ENCODE measurements at places on chromosomes 3 and 15.
A peak's percentile ranks its signal among the peaks of the same experiment; 100 is the strongest.

- no peak for ATAC-seq
Measured at GRCh38 chr3:172651936-172652625, 58.8 kb downstream of the NCEH1 start.

- no peak for ATAC-seq
Measured at GRCh38 chr3:39362812-39363211, 20.4 kb upstream of the SLC25A38 start.

DNA sequence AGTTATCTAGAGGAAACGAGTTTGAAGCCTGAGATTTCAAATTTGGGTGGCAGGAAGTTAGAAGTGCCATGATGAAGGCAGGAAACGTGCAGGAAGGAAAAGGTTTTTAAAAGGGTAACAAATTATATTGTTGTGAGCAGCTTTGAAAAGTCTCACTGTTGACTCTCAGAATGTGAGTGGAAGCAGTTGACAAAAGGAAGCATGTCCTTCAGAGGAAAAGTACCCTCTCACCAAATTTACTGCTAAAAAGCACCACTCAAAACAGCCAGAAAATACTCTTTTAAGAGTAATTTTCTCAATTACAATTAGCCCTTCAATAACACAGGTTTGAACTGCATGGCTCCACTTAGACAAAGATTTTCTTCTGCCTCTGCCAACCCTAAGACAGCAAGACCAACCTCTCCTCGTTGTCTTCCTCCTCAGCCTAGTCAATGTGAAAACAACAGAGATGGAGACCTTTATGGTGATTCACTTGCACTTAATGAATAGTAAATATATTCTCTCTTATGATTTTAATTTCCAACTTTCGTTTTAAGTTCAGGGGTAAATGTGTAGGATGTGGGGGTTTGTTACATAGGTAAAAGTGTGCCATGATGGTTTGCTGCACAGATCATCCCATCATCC lies 117.1 kb upstream of the LIPC start:
- no peak for ATAC-seq

DNA sequence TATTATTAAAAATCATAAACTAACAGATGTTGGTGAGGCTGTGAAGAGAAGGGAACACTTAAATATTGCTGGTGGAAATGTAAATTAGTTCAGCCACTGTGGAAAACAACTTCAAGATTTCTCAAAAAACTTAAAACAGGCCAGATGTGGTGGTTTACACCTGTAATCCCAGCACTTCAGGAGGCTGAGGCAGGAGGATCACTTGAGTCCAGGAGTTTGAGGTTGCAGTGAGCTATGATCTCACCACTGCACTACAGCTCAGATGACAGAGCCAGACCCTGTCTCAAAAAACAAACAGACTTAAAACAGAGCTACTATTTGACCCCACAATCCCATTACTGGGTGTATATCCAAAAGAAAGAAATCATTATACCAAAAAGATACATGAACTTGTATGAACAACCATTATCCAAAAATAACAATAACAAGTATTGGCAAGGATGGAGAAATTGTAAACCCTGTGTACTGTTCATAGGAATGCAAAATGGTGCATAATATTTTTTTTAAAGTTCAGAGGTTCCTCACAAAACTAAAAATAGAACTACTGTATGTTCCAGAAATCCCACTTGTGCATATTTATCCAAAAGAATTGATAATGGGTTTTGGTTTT lies 25.5 kb downstream of the ZNF148 start:
- ATAC-seq, result no peak

DNA sequence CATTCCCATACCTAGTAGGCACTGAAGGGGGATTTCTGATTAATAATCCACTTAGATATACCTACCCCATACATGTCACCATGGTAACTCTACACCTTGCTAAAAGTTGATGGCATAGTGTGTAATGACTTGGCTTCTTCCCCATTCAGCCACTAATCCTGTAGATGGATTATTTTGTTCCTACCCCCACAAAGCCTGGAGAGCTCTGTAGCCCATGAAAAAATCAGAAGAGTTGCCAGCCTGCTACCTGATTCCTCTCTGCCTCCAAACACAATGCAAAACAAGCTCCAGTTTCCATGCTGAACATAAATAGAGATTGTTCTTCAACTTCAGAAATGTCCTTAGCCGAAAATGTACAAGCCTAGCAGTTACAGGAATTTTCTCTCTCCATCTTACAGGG lies 98.9 kb upstream of the PFN2 start:
- no peak for ATAC-seq

- ATAC-seq, result no peak
Measured at GRCh38 chr3:32842987-32843386, 25.2 kb downstream of the TRIM71 start.

GRCh38 chr3:53250453-53250852 lies 5.4 kb downstream of the TKT start:
- ATAC-seq, result no peak

DNA sequence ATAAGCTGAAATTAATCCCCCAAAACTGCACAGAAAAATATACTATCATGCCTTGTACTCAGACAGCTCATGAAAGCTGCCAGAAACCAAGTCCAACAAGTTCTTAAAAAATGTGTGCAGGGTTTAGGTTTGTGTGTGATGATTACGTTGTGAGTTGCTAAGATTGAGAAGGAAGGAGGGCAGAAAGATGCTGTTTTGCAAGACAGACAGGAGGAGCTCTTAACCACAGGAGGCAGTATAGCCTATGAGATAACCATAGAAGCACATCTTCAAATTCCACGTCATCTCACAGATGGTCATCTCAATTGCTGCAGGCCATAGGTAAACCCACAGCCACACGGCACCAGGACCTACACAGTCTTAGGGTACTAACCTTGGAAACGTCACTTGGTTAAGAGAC lies 191.9 kb downstream of the STT3B start:
- ATAC-seq, result peak; percentile 59

GRCh38 chr3:194326968-194327217 lies 24.2 kb downstream of the CPN2 start:
- no peak for ATAC-seq

GRCh38 chr3:186514296-186515002 lies 29.7 kb downstream of the CRYGS start:
- peak; percentile 31 for ATAC-seq

DNA sequence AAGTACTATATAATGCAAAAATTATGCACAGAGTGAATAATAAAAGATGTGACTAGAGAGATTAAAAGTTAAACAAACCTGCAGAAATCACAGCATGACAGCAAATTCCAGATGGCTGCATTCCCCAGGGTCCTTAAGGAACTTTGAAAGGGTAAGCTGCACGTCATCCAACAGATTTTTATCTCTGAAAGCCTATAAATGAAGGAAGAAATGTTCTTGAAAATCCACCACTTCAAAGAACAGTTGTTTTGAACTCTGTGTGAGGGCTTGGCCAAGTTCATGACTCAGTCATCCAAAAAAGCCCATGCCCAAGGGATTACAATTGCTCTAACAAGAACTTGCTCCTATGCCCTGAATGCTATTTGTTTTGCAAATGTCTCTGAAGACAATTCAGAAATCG lies 603.6 kb downstream of the PLOD2 start:
- ATAC-seq, result no peak

DNA sequence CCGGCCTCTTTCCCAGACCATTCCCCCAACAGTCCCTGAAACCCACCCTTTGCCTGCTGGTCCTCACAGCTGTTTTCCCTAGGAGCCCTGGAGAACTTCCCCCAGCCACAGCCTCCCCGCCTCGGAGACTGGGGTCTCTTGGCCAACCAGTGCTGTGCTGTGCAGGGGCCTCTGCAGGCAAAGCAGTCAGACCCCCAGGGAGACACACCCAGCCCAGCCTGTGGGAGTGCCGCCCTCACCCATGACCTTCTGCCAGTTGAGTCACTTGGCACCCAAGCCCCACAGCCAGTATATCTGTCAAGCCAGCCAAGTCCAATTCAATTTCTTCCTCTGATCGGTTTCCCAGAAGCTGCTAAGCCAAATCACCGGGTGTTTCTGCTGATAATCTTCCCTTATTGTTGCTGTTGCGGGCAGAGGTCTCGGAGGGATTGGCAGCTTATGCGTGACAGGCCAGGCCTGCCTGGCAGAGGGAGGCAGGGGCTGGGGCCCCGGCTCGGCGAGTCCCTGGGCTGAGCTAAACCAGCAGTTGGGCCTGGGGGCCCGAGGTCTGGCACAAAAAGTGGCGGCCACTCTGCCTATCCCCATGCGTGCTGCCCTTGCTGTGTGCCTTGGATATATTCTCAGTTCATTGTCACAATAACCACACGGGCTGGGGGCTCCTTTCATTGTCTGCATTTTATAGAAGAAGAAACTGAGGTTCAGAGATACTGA lies 65.6 kb upstream of the SLC6A1 start:
- peak; percentile 87 for ATAC-seq

GRCh38 chr3:130850044-130850797 lies 43.7 kb upstream of the ATP2C1 start:
- peak; percentile 65 for ATAC-seq

DNA sequence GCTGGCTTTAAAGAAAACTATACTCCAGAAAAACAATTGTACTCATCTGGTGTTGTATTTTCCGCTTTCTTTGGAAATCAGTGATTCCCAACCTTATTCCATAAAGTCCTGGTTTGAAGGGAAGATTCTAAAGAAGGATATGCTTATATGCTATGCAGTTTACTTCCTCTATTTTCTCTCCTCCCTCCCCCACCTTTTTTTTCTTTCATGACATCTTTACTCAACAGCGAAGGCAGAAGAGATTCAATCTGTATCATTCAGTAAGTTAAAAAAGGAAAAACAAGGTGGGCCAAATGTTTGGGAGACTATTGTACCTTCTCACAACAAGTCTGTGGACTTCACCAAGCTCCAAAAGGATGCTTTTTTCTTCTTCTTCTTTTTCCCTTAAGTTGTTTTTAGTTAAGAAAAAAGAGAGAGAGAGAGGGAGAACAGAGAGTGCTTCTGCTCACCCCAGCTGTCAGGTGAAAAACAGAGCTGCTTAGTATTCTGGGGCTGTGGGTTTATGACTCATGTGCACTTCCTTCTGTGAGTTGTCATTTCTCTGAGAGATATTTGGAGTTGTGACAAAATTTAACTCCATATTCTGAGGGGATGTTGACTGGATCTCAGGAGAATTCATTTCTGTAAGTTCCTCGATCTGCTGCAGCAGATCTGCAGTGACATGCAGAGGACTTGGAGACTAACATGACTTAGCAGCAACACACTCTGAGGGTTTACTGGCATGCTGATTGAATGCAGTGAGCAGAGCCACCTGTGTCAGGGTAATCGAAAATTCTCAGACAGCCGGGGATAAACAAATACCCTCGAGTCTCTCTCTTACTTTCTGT lies 70.7 kb downstream of the SSR3 start:
- ATAC-seq, result peak; percentile 75

- peak; percentile 70 for ATAC-seq
Measured at GRCh38 chr3:143644370-143645089, 203.7 kb downstream of the SLC9A9 start.

DNA sequence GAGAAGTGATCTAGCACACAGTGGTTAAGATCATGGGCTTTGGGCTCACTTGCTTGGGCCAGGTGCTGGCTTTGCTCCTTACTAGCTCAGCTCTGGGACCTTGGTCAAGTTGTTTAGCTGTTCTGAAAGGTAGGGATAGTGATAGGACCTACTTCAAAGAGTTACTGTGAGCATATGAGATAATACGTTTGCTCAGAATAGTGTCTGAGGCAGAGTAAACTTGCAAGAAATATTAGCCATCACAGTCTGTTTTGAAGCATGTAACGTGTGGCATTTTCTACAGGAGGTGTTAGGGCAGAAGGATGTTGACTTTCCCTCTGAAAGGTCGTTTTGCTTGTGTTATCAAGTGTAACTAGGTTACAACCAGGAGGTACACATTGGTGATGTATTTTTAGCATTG lies 34.5 kb upstream of the NFKBIZ start:
- ATAC-seq, result no peak

- peak; percentile 85 for ATAC-seq
Measured at GRCh38 chr15:45429941-45430792, 51.8 kb upstream of the GATM start.

DNA sequence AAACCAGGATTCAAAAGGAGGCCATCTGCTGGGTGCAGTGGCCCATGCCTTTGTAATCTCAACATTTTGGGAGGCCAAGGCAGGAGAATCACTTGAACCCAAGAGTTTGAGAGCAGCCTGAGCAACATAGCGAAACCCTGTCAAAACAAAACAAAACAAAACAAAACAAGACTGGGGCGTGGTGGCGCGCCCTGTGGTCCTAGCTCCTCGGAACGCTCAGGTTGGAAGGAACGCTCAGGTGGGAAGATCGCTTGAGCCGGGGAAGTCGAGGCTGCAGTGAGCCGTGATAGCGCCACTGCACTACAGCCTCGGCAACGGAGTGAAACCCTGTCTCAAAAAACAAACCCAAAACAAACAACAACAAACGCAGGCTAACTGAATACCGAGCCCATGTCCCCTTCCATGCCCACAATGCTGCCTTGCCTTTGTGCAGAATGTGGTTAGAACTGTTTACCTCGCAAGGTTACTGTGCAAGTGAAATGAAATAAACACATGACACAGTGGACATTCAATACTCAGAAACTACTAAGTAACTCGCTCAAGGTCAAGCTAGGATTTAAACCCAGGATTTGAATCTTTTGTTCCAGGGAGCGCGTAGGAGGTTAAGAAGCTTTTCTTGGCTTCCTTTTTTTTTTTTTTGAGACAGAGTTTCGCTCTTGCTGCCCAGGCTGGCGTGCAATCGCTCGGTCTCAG lies 766 bp upstream of the EMC4 start:
- no peak for ATAC-seq

DNA sequence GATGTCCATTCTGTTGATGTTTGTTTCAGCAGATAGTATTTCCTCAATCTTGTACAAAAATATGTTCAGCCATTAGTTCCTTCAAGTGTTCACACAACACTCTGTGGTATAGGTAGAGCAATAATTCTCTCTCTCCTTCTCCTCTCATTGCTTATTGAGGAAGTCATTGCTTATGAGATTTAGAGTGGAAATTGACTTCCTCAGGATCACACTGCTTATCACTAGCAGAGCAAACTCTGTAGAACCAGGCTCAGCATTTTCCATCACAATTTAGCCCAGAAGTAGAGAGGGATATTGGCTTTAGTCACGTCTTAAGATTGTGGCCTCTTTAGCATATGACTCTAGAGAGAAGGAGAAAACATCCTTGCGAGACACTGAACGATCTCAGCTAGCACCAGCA lies 31.2 kb downstream of the RAB11A start:
- no peak for ATAC-seq

Measured in esophagus mucosa (tissue), 1 donor.